Activated CD8-positive, alpha-beta memory T cell treated with anti-CD3 and anti-CD28 coated beads, Interleukin-2, amount 10 ng/mL, durations not matched to agents 7 days and 5 days (primary cell): ENCODE measurements at places on chromosomes 11 and 22.

- peaks cover 28% of the 10 kb centered on the region for H3K4me1 ChIP-seq
- DNase-seq, result peak; percentile 47
- no peak overlapping the region for H3K4me3 ChIP-seq
- no peaks in the 10 kb centered on the region for H3K27me3 ChIP-seq
- H3K36me3 ChIP-seq, result no peaks in the 10 kb centered on the region
These were observed 1.1 kb downstream of the PANX1 start for GRCh38 chr11:94129512-94130297.

DNA sequence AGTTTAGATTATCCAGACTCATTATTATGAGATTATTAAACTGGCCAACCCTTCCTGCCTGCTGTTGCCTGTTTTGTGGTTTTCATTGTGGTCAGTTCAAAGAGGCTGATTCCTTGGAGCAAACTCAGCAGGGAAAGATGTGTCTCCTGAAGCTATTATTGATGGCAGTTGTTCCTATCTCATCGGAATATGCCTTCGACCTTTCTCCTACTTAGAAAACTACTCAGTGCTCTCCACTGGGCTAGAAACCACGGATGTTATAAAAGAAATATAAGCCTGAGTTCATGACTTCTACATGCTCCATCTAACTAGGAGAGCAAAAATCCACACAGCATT lies 80.2 kb upstream of the NAV2 start:
- H3K36me3 ChIP-seq, result no peaks in the 10 kb centered on the region
- no peak overlapping the region for H3K4me3 ChIP-seq
- H3K27me3 ChIP-seq, result no peaks in the 10 kb centered on the region
- H3K27ac ChIP-seq, result no peak overlapping the region

GRCh38 chr11:102422817-102423712 lies 29.5 kb downstream of the TMEM123 start:
- no peaks in the 10 kb centered on the region for H3K27me3 ChIP-seq
- no peak overlapping the region for H3K27ac ChIP-seq
- H3K4me1 ChIP-seq, result peaks cover 54% of the 10 kb centered on the region
- H3K4me3 ChIP-seq, result no peak overlapping the region

DNA sequence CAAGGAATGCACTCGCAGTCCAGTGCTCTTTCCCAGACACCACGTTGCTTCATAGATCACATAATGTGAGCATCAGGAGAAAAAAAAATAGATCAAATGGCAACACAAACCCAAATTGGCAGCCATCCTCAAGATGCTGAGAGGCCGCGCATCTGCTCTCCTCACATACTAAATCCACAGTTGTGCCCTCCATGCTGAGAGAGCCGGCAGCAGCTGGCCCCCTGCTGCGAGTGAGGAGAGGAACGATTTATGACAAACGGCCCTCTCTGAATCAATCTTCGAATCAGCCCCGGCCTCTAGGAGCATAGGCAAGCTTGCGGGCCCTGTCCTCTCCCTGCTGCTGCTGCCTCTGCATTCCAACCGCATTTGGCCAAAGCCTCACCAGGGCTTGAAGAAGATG lies 159.9 kb upstream of the TENM4 start:
- H3K36me3 ChIP-seq, result no peaks in the 10 kb centered on the region
- no peaks in the 10 kb centered on the region for H3K27me3 ChIP-seq
- H3K4me3 ChIP-seq, result no peak overlapping the region
- no peak overlapping the region for H3K27ac ChIP-seq
- DNase-seq, result no peak

GRCh38 chr22:17446698-17447097 lies 77.4 kb downstream of the CECR2 start:
- peaks cover 5% of the 10 kb centered on the region for H3K4me1 ChIP-seq
- no peak overlapping the region for H3K4me3 ChIP-seq
- H3K27me3 ChIP-seq, result peaks cover 17% of the 10 kb centered on the region
- no peak overlapping the region for H3K27ac ChIP-seq
- no peaks in the 10 kb centered on the region for H3K36me3 ChIP-seq

DNA sequence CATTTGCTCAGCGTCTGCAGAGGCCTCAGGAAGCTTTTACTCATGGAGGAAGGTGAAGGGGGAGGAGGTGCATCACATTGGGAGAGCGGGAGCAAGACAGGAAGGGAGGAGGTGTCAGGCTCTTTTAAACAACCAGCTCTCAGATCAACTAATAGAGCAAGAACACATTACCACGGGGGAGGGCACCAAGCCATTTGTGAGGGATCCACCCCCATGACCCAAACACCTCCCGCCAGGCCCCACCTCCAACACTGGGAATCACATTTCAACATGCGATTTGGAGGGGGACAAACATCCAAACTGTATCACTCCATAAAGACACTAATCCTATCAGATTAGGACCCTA lies 18.9 kb upstream of the THY1 start:
- no peaks in the 10 kb centered on the region for H3K36me3 ChIP-seq
- peak; percentile 8 for DNase-seq
- H3K4me1 ChIP-seq, result peaks cover 21% of the 10 kb centered on the region
- H3K4me3 ChIP-seq, result no peak overlapping the region

GRCh38 chr11:130847517-130847916 lies 68.8 kb downstream of the SNX19 start:
- no peak overlapping the region for H3K27ac ChIP-seq
- DNase-seq, result no peak
- no peaks in the 10 kb centered on the region for H3K36me3 ChIP-seq
- H3K27me3 ChIP-seq, result peaks cover 7% of the 10 kb centered on the region
- no peak overlapping the region for H3K4me3 ChIP-seq

- no peak overlapping the region for H3K4me3 ChIP-seq
- H3K36me3 ChIP-seq, result peaks cover 3% of the 10 kb centered on the region
- H3K4me1 ChIP-seq, result peaks cover 46% of the 10 kb centered on the region
- H3K27me3 ChIP-seq, result no peaks in the 10 kb centered on the region
- DNase-seq, result no peak
- peak overlapping the region; percentile 61 for H3K27ac ChIP-seq
These were observed 2.4 kb downstream of the C22orf15 start for GRCh38 chr22:23764899-23765881.
